ENCODE measurements at places on chromosomes 4 and X.

GRCh38 chr4:1600811-1601532 lies 83.1 kb downstream of the FAM53A start:
- DNase-seq, result no peak

GRCh38 chr4:180808862-180809261 lies 1434.3 kb upstream of the TENM3 start:
- DNase-seq, result no peak

- DNase-seq, result no peak
Observed at GRCh38 chr4:132797856-132798255, 351.2 kb upstream of the PCDH10 start.

GRCh38 chr4:139367421-139368090 lies 65.3 kb upstream of the NDUFC1 start:
- DNase-seq, result no peak

DNA sequence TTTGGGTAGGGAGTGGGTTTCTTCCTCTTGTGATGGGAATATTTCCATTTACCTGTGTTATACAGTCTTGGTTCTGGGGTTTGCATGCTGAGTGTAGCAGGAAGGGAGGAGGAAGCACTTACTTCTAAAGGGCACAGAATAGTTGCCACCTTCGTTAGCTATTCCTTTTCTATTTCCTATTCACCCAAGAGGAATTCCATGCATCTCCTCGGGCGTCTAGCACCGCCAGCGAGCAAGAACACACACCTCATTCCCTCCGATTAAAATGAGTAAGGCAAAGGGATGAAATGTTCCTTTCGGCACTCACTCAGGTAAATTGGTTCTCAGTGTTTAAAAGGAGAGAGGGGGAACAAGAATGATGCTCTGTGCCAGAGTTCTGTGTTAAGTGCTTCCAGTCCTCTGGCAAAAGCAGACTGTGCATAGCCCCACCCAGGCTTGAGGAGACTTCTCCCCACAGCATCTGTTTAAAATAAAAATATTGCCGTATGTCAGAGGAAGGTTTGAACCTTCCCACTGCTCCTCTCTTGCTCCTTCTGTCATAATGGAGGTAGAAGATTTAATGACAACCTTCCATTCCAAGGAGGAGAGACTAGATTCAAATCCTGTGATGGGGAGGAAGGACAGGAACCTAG lies 351.4 kb downstream of the PTTG2 start:
- DNase-seq, result no peak

GRCh38 chrX:9171841-9172463 lies 138.0 kb upstream of the FAM9B start:
- DNase-seq, result no peak

- no peak for DNase-seq
Observed at GRCh38 chr4:38415682-38416081, 248.3 kb upstream of the KLF3 start.

- DNase-seq, result no peak
Observed at GRCh38 chr4:180314972-180315371, 1928.2 kb upstream of the TENM3 start.

DNA sequence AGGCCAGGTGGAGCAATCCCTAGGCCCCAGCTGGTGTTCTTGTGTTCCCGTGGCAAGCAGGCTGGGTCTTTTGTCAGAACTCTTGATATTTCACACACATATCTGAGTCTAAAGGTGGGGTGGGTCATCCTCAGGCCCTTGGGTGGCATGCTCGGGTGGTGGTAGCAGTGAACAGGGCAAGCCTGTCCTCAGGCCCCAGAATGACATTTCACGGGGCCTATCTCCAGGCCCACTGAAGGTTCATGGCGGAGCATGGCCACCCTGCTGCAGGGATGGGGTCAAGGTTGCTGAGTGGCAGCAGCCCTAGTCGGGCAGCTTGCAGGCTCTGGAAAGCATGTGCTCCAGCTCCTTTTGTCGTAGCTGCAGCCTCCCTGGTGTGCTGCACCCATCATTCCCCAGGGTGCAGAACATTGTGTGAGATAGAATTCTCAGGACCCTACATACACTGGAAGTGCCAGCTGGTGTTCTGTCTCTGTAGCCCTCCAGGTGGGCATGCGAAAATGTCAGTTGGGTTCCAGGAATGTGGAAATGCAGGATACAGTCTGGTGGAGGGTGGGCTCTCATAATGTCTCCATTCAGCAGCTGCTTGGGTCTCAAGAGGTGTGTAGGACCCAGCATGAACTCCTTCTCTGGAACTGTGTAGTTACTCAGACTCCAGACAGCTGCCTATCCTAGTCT lies 1571.8 kb downstream of the STIM2 start:
- no peak for DNase-seq

- DNase-seq, result no peak
Observed at GRCh38 chr4:45946699-45947098, 177.2 kb downstream of the GABRG1 start.

DNA sequence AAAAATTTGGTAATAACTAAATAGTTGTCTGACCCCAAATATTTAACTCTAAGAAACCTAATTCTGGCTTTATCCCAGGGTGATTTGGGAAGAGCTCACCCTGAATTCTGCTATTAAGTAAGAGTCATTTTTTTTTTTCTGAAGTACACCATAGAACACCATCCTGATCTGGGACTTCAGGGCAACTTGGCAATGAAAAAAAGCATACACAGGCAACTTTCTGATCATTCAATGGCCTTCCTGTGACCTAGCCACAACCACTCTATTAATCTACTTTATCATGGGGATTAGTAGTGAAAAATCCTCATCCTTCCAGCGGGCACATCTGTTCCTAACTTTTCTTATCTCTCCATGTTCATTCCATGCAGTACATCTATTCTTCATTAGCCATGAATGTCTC lies 333.2 kb upstream of the MAD2L1 start:
- DNase-seq, result no peak

GRCh38 chr4:792626-793092 lies 33.3 kb downstream of the CPLX1 start:
- no peak for DNase-seq

- no peak for DNase-seq
Observed at GRCh38 chr4:20428436-20429160, 176.9 kb downstream of the SLIT2 start.

- DNase-seq, result no peak
Observed at GRCh38 chr4:4254666-4255065, 6.6 kb upstream of the TMEM128 start.

DNA sequence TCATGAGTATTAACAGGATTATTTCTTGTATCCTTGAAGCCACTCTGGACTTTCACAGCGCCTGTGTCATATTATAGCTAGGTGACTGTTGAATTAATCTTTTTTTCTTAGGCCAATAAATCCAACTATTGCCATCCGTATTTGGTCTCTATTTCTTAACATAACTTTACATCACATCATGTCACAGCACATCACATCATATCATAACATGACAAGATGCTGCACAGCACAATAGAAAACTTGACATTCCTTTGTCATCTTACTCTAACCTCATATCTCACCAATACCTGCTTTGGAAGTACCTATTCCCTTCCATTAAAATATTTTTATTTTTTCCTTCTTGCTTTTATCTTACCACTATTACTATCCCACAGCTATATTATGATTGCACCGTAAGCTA lies 1480.8 kb downstream of the TECRL start:
- DNase-seq, result no peak

- no peak for DNase-seq
Observed at GRCh38 chr4:38002451-38003071, 42.4 kb downstream of the PTTG2 start.

DNA sequence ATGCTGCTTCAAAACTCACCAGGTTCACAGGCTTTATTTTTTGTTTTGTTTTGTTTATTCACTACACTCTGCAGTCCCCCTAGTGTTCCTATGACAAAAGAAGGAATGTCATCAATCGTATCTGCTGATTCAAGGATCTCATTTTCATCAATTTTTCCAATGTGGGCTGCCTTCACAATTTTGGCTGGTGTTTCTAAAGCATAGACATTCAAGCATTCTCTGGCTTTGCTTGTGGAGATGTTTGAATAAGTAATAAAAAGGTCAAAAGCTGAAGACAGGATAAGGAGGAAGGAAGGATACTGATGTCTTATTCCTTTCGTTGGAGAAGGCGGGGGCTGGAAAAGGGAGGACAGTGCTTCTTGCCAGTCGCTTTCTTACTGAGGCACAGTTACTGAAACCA lies 12.2 kb upstream of the KCNIP4 start:
- DNase-seq, result no peak

GRCh38 chr4:44487341-44487740 lies 38.7 kb upstream of the KCTD8 start:
- DNase-seq, result no peak

DNA sequence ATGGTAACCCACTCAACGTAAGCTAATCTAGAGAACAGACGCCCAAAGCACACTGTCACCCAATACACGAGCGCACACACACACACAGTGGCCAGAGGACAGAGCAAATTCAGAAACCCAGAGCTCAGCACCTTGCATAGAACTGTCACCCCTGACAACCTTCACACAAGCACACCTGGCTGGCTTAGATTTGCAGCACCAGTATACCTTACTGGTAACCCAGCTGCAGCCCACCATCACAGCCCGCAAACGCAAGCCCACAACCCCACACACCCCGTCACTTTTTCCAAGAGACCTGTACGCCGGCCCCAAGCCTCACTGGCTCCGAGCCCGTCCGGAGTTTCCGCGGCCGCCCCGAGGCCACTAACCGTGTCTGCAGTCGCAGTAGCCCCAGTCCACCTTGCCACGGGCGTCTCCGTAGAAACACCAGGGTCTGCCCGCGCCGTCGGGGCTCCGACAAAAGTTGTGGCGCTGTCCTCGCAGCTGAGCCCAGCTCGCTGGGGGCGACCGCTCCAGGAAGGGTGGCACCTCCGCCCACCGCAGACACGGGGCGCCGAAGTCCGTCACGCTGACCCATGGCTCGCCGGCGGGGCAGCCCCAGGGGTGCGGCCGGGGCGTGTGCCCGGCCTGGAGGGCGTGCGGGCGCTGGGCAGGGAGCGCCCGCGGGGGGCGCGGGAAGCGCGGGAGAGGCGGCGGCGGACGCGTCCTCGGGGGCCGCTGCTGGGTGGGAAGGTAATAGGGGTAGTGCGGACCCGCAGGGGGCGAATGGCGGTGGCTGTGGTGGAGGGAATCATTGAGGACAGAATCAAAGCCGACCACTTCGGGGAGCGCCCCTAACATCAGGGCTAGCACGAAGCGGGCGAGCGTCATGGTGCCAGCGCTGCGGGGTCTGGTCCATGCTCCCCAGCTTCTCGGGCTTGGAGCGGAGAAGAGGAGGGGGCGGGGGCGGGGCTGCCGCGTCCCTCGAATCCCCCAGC lies 664 bp downstream of the PRSS12 start:
- DNase-seq, result no peak

GRCh38 chr4:156781852-156782251 lies 189.7 kb downstream of the PDGFC start:
- DNase-seq, result no peak

GRCh38 chrX:12378706-12379105 lies 240.4 kb downstream of the FRMPD4 start:
- DNase-seq, result no peak

GRCh38 chr4:101954351-101954750 lies 163.8 kb downstream of the BANK1 start:
- DNase-seq, result no peak

- no peak for DNase-seq
Observed at GRCh38 chr4:44629280-44629866, 22.1 kb downstream of the YIPF7 start.

- no peak for DNase-seq
Observed at GRCh38 chr4:150944660-150945059, 70.4 kb downstream of the LRBA start.

- no peak for DNase-seq
Observed at GRCh38 chr4:164571593-164572390, 182.1 kb upstream of the SMIM31 start.

- DNase-seq, result no peak
Observed at GRCh38 chr4:146762016-146762415, 123.3 kb downstream of the POU4F2 start.

GRCh38 chrX:129609395-129609794 lies 45.4 kb downstream of the APLN start:
- no peak for DNase-seq

GRCh38 chr4:176262243-176262642 lies 6.8 kb downstream of the ASB5 start:
- DNase-seq, result no peak

DNA sequence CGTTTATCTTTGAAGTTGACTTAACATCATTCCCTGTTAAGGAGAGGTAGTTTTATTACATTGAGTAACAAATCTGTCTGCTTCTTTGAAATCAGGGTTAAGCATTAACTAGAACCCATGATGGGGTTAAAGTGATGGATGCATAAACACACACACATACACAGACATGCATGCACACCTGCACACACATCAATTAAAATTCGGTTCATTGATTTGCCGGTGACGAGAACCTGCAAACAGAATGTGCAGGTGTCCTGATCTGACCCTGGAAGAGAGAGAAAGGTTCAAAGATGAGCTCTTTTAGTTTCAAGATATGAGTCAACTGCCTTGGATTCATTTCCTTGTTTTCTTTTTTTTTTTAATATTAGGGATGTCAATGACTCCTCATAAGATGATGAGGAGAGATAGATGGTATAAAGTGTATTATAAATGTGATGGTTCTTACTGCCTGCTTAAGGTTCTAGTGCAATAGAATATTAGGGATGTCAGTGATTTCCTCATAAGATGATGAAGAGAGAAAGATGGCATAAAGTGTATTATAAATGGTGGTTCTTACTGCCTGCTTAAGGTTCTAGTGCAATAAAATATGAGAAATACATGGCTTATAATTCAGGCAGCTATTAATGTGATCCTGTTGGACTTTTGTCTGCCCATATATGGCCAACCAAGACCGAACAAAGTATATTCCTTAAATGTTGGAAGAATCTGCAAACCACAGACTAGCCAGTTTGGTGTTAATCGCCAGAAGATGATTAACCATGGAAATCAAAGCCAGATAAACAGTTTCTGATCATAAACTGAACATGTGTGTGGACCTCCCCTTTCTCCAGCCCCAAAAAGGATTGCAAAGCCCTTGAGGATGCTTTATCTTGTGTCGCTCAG lies 14.1 kb upstream of the CD99 start:
- DNase-seq, result no peak

- no peak for DNase-seq
Observed at GRCh38 chr4:166134285-166134684, 261.2 kb downstream of the TLL1 start.

DNA sequence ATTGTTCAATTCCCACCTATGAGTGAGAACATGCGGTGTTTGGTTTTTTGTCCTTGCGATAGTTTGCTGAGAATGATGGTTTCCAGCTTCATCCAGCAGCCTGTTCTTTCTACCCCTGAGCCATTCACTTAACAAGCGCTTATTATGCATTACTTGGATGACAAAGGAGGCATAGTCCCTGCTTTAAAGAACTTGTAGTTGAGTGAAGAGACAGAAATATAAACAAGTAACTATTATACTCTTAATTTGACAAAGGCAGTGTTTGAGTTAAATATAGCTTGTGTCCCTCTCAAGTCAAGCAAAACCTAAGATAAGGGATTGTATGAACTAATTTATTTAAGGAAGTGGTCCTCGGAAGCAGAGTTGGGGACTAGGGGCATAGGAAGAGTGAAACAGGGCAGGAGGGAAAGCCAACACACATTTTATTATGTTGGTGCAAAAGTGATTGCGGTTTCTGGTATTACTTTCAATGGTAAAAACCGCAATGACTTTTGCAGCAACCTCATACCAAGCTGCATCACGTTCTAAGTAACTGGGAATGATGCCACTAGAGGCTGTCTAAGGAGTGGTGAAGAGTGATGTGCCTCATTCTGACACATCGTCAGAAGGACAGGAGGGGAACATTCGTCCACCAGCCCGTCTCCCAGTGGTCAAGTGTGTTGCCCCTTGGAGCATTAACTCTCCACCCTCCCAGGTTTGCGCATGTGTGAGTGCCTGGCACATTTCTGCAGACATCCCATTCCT lies 41.8 kb downstream of the QDPR start:
- no peak for DNase-seq

Data from stimulated activated CD4-positive, alpha-beta T cell treated with anti-CD3 and anti-CD28 coated beads, TNF-alpha, amount 100 ng/mL, for 48 hours (primary cell).